ENCODE measurements at places on chromosomes 12 and 14. TPM values are rescaled to one million over a fixed set of nuclear protein-coding genes. Genes with fewer than 3 reads are reported as not detected.

Gene ENDOU
- 0.27 TPM for total RNA-seq

Gene SLCO1A2
- total RNA-seq, result not detected

Gene SIRT4
- 3.6 TPM for total RNA-seq

Gene MRPS35
- 86.5 TPM for total RNA-seq

Gene PRB2
- total RNA-seq, result not detected

Gene PPP2R3C
- 30.6 TPM for total RNA-seq

Gene ANKS1B
- 2.4 TPM for total RNA-seq

Gene STAC3
- total RNA-seq, result 1.2 TPM

Gene EXOC3L4
- not detected for total RNA-seq

Gene PPP4R3A
- 48.2 TPM for total RNA-seq

Gene IFI27
- total RNA-seq, result 262 TPM

Gene WSCD2
- 0.46 TPM for total RNA-seq

Gene GNB3
- 7.4 TPM for total RNA-seq

Gene LPAR5
- 8.5 TPM for total RNA-seq

Gene MGST1
- total RNA-seq, result 8.2 TPM

Gene NPFF
- total RNA-seq, result not detected

Gene CCDC38
- not detected for total RNA-seq

Gene TPPP2
- not detected for total RNA-seq

Gene GPRC5A
- 1.3 TPM for total RNA-seq

Gene CIDEB
- total RNA-seq, result 2.7 TPM

Gene CYP46A1
- 3.4 TPM for total RNA-seq

Gene RERGL
- 2.2 TPM for total RNA-seq

Gene CLEC4C
- not detected for total RNA-seq

Gene RNASE3
- total RNA-seq, result not detected

Gene NELL2
- not detected for total RNA-seq

Gene LGR5
- 0.20 TPM for total RNA-seq

Gene AP5M1
- total RNA-seq, result 51.9 TPM

Gene HRK
- 0.20 TPM for total RNA-seq

Gene GALNT9
- not detected for total RNA-seq

Gene NANOG
- not detected for total RNA-seq

Gene DUSP16
- total RNA-seq, result 18.1 TPM

Gene MAP3K9
- 2.8 TPM for total RNA-seq

Gene SMOC1
- 0.57 TPM for total RNA-seq

Gene TAS2R7
- total RNA-seq, result not detected

Gene NYNRIN
- total RNA-seq, result 5.8 TPM

Gene IFNG
- not detected for total RNA-seq

Gene HVCN1
- 55.3 TPM for total RNA-seq

Gene FGF6
- not detected for total RNA-seq

Gene CCDC184
- 0.25 TPM for total RNA-seq

Gene SETD1B
- 14.3 TPM for total RNA-seq

Gene COQ5
- total RNA-seq, result 36.0 TPM

Gene FNTB
- 19.7 TPM for total RNA-seq

Gene TBC1D30
- total RNA-seq, result 0.93 TPM

Gene BBS10
- 7.5 TPM for total RNA-seq

Gene TSHR
- total RNA-seq, result not detected

Gene NRXN3
- 0.57 TPM for total RNA-seq

Gene RPGRIP1
- total RNA-seq, result not detected

Gene CACNA1C
- 77.6 TPM for total RNA-seq
